ENCODE measurements at places on chromosomes 4 and X. TPM values are rescaled to one million over a fixed set of nuclear protein-coding genes. Genes with fewer than 3 reads are reported as not detected.

- no peak for DNase-seq
- no peaks in the 10 kb centered on the region for H3K36me3 ChIP-seq
- H3K27me3 ChIP-seq, result no peaks in the 10 kb centered on the region
- H3K4me1 ChIP-seq, result no peaks in the 10 kb centered on the region
Observed at GRCh38 chrX:53442322-53442631, 8.1 kb upstream of the HSD17B10 start.

Gene MAGEA2
- total RNA-seq, result not detected

GRCh38 chrX:32937043-32937442 is 274.3 kb downstream of the DMD start:
- no peaks in the 10 kb centered on the region for H3K4me1 ChIP-seq
- no peak for DNase-seq
- H3K36me3 ChIP-seq, result no peaks in the 10 kb centered on the region

Gene NUP62CL
- 26.4 TPM for total RNA-seq

- no peak for DNase-seq
- no peak overlapping the region for H3K4me3 ChIP-seq
- no peak overlapping the region for H3K27ac ChIP-seq
Observed at GRCh38 chrX:55801811-55802210, 84.3 kb downstream of the RRAGB start.

DNA sequence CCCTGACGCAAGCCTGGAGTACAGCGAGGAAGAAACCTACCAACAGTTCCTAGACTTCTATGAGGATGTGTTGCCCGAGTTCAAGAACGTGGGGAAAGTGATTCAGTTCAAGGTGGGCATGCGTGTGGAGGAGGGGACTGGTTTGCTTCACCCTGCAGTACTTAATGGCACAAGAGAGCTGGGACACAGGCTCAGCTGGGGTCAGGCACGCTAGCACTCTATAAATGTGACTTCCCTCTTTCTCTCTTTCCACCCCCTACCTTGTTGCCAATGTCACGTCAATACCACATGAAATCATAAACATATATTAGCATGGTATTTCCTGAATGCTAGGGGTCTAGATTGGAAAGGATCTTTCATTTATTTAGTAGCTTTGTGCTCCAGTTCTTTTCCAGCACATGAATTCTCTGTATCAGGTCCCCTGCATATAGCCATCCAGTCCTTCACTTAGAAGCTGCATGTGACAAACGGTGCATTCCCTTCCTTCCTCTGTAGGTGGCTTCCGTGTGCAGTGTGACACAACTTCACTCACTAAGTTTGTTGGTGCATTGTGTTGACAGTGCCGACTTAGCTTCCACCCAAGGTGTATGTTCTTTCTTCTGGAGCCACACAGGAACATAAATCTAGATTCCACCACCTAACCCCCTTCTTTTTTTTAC is 25.6 kb downstream of the ZRSR2 start:
- no peaks in the 10 kb centered on the region for H3K27me3 ChIP-seq
- H3K4me1 ChIP-seq, result no peaks in the 10 kb centered on the region
- no peak overlapping the region for H3K27ac ChIP-seq
- H3K36me3 ChIP-seq, result no peaks in the 10 kb centered on the region
- no peak for DNase-seq
- no peak overlapping the region for H3K4me3 ChIP-seq
